Endodermal cell (in vitro differentiated cells): ENCODE measurements at places on chromosomes 4 and X.

DNA sequence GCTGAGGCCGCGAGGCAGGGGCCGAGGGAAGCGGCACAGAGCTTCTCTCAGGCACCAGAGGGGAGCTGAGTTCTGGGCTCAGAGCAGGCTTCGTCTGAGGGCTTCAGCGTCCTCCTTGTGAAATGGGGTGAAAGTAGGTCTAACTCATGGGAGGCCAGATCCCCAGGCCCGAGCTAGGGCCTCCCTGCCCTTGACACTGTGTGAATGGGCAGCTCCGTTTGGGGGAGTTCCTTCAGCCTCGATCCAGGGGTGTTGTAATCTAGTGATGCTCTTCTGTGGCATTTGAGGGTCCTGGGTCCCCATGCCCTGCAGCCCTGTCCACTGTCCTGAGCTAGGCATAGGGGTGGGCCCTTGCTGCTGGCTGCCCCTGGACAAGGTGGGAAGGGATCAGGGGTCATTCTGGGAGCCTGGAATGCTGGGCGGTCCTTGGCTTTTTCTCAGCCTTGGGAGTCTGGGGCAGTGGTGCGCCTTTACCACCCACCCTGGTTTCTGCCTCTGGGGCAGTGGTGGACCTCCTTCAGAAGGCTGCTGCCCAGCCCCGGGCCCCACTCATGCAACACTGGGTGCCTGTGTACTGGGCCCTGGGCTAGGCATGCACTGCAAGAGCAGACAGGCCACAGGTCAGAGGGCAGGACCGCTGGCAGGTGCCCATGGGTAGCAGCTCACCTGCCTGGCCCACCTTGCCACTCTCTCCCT is 4.1 kb downstream of the SH3BP2 start:
- DNase-seq, result no peak

- peak; percentile 82 for DNase-seq
These were observed 48.5 kb downstream of the PRPS1 start for GRCh38 chrX:107676559-107677378.

DNA sequence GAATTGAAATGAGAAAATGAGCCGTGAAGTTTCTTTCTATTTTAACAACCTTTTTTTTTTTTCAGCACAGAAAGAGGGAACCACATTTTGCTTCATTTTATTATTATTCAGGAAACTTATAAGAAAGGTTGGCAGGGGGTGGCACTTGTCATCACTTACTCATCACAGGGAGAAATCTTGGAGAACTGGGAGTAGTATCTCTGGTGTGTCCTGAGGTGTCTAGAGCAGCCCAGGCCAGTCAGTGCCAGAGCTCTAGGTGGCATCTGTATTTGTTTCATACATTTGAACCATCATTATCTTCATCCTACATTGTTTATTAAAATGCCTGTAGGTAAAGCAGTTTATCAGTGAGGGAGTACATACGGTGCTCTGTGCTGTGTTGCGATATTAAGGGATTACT is 43.8 kb upstream of the ARHGAP24 start:
- DNase-seq, result no peak

DNA sequence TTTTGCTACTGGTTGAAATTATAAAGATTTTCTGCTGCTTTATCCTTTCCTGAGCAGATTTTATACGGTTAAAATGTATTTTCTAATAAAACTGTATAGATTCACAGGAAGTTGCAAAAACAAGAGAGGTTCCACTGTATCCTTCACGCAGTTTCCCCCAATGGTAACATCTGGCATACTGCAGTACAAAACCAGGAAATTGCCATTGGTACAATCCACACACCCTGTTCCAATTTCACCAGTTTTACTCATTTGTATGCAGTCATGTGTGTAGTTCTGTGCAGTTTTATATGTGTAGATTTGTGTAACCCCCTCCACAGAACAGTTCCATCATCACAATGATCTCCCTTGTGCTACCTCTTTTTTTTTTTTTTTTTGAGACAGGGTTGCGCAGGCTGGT is 20.0 kb downstream of the DDX3X start:
- no peak for DNase-seq

DNA sequence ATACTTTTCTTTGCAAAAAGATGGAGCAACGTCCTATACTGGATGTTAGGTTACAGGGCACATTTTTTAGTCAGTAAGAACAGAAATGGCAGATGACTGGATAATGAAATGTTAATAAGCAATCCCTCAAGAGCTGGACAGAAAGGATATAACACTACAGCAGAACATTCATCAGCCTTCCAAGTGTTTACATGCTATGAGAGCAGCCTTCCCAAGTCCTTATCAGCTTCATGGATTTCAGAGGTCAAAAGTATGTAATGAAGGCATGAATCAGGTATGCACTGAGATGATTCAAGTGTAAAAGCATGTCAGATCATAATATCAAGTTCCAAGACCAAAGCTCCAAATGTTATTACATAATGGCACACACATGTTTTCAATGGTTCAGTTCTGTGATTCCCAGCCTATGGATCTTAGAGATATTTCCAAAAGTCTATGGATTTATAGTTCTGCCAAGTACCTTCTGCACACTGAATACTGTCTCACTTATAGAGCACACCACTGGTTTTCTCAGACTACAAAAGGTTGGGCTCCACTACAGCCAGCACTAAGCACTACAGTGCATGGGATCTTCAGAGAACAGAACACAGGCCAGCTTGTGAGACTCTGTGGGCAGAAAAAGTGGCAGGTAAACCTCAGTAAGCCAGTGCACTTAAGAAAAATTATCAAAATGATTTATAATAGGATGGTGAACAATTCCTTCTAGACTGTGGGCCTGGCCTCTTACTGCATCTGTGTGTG is 49.2 kb downstream of the GPC4 start:
- DNase-seq, result no peak

- no peak for DNase-seq
These were observed 27.6 kb downstream of the HCCS start for GRCh38 chrX:11138498-11139390.

- no peak for DNase-seq
These were observed 11.4 kb downstream of the FTSJ1 start for GRCh38 chrX:48487362-48487798.

- DNase-seq, result no peak
These were observed 48.3 kb downstream of the MTHFD2L start for GRCh38 chr4:74206088-74206825.

- DNase-seq, result peak; percentile 76
These were observed 242.9 kb downstream of the DCLK2 start for GRCh38 chr4:150321113-150321512.

GRCh38 chr4:73870260-73870659 is 1.1 kb downstream of the CXCL1 start:
- DNase-seq, result peak; percentile 54

GRCh38 chrX:131739823-131740222 is 195.9 kb downstream of the OR13H1 start:
- DNase-seq, result no peak

GRCh38 chrX:10110316-10110935 is 46.3 kb upstream of the CLCN4 start:
- DNase-seq, result no peak

DNA sequence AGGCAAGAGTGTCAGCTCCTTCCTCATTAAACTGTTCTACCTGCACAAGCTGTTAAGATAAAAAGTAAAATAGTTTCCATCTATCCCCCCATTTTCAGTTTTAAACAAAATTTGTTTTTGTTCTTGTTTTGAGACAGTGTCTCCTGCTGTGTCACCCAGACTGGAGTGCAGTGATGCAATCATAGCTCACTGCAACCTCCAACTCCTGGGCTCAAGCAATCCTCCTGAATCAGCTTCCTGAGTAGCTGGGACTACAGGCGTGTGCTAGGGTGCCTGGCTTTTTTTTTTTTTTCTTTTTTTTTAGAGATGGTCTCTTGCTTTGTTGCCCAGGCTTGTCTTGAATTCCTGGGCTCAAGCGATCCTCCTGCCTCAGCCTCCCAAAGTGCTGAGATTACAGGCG is 105.4 kb downstream of the HS6ST2 start:
- no peak for DNase-seq

DNA sequence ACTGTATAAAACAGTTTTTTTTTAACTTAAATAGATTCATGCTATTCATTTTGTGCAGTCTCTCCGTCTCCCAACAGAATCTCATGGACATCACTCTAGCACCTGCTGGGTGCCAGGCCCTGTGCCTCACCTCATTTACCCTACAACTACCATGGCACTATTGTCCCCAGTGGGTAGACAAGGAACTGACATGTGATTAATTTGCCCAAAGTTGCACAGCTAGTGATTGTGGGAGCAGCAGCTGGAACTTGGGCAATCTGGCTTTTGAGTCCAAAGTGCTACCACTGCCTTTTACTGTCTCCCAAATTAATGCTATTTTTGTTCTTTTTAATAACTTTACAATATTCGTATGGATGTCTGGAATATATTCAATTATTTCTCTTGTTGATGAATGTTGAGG is 11.2 kb upstream of the PGRMC2 start:
- DNase-seq, result no peak

- DNase-seq, result peak; percentile 52
These were observed 283.2 kb upstream of the CPEB2 start for GRCh38 chr4:14719053-14719452.

- no peak for DNase-seq
These were observed 31.8 kb upstream of the CYP4V2 start for GRCh38 chr4:186159613-186160012.

DNA sequence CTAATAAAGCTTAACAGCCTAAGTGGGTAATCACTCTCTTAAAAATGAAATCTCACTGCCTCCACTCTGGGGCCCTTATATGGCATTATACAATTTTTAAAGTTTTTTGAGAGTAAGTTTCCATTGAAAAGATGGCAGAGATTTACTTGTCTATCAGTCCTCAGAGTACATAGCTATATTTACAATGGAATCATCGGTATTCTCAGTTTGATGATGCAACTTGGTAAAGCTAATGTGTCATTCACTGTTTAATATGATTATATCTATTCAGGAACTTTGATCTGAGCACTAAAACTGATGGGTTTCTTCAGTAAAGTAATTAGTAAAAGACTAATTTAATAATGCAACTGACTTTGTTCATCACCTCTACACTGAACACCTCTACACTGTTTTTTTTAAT is 51.6 kb downstream of the CT47B1 start:
- DNase-seq, result no peak
